NCI-H526 (cell line): ENCODE measurements at places on chromosomes 11 and 22.

GRCh38 chr22:20084547-20085413 is 4.7 kb downstream of the DGCR8 start:
- DNase-seq: no peak

GRCh38 chr22:20792966-20793728 is 19.2 kb downstream of the SERPIND1 start:
- no peak for DNase-seq

- DNase-seq: no peak
Measured at GRCh38 chr11:108253176-108253575, 30.3 kb downstream of the ATM start.

DNA sequence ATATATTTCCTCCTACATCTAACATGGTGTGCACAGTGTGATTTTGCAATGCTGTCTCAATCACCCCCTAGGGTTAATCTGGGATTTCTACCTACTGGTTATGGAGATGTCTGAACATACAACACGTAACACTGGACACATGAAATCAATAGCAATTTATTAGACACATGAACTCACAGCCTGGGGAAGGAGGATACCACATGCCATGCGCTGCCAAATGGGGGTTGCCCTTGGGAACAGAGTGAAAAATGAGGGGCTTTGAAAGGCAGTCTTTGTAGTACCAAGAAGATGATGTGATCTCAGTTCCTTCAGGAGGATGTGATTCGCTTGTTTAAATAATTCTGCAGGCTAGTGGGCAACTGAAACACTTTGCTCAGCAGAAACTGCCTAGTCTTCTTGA is 253.6 kb upstream of the LRRC4C start:
- DNase-seq: no peak

GRCh38 chr11:38356255-38356654 is 1758.2 kb upstream of the RAG2 start:
- DNase-seq: no peak

GRCh38 chr11:61820174-61820573 is 3.4 kb upstream of the FADS1 start:
- no peak for DNase-seq

- DNase-seq: no peak
Measured at GRCh38 chr22:30318799-30319419, 7.8 kb downstream of the TBC1D10A start.

GRCh38 chr11:115498354-115498753 is 5.9 kb downstream of the CADM1 start:
- peak; percentile 90 for DNase-seq

DNA sequence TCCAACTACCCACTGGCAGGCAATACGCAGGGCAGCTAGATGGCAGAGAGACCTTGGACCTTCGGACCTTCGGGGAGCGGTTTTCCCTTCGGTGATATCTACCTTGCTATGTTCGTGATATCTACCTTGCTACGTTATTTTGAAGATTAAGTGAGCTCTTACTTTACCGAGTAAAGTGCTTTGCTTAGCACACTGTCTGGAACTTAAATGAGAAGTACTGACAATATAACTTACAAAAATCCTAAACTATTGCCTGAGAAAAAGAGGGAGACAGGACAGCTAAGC is 1.0 kb upstream of the PRDM10 start:
- no peak for DNase-seq
